ENCODE measurements at places on chromosomes 6 and 20. TPM values are rescaled to one million over a fixed set of nuclear protein-coding genes. Genes with fewer than 3 reads are reported as not detected.
A peak's percentile ranks its signal among the peaks of the same experiment; 100 is the strongest.

DNA sequence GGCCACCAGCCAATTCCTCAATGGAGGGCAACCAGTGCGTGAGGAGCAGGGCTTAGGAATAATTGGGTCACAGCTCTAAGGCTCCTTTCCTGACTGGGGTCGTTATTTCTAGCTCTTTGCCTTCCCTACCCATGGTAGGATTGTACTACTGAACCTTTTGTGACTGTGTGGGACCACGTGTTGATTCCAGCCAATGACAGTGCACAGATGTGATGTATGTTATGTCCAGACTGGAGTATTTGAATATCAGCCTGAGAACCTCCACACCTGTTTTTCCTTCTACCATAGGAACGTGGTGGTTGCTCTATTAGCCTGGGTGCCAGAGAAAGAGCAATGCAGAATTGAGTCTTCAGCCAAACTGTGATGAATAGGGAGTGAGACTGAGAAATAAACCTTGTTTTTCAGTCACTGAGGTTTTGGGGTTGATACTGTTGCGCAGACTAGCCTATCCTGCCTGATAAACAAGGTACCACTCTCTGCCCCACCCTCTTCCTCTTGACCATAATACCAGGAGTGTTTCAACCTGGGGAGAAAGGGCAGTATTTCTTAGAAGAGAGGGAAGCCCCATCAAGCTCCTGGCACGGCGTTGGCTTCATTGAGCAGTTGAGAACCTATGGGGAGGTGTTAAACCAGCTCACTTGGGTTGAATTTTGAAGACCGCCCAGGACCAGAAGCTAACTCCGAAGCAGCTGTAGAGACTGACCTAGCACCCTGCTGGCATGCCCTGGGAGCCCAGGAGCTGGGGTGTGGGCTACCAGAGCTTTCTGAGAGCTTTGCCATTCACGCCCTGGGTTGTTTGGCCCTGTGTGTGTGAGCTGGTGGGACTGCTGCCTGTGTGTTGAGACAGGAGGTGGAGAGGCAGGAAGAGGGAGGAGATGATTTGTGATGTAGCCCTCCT is 105.5 kb upstream of the BACH2 start:
- no peak for DNase-seq

DNA sequence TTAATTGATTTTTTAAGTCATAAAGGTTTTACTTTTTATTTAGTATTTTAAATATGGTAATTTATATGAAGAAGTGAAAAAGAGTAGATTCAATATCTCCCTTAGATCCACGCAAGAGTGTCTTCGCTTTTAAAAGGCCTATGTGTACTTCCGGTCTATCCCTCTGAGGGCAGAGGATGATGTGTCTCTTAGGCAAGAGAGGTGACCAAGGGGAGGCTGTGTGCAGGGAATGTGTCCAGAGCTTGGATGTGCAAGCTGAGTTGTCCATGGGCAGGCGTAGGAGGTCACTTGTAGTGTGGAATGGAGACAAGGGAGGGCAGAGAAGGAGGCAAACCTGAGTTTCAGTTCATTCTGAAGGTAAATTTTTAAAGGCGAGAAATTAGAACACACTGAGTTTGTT is 113.9 kb downstream of the CRYBG1 start:
- no peak for DNase-seq

The RBBP8NL gene
- not detected for total RNA-seq

The HUS1B gene
- total RNA-seq: 3.8 TPM

- DNase-seq: no peak
Measured at GRCh38 chr6:37033819-37034795, 28.7 kb downstream of the FGD2 start.

The SCUBE3 gene
- total RNA-seq: 2.5 TPM

DNA sequence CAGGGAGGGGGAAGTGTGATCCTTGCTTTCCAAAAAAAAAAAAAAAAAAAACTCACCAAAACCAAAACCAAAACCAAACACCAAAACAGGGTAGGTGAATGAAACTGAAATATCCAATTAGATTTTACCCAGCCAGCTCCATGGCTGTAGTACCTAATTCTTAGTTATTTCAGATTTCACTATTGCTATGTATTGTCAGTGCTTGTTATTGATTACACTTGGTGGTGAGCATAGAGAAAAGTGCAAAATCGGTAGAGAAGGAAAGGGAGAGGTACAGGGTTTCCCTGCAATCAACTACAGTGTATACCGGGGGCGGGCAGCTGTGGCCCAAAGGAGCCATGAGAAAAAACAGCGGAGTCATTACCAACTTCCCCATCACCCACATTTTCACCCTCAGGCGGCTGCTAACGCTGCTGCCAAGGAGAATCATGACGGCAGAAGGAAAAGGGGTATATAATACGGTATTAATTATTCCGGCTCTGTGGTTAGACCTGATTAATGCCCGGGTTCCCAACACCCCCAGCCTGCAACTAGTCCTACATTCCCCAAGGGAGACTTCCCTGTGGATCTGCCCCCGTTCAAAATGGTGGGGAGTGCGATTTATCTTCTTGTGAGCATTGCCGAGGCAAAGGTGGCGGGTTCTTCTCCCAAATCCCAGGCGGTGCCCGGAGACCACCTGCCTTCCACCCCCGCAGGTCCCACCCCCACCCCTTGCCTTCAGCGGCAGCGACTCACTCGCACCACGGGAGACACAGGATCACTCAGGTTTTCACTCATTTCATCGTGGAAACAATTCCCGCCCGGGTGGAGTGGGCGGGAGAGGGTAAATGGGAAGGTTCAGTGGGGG is at the start of gene C6orf62:
TSS of gene C6orf62 (minus strand) at position 30 of the 847 bp plus-strand sequence. CDS start 486 bp downstream, outside the sequence.
- DNase-seq: no peak

DNA sequence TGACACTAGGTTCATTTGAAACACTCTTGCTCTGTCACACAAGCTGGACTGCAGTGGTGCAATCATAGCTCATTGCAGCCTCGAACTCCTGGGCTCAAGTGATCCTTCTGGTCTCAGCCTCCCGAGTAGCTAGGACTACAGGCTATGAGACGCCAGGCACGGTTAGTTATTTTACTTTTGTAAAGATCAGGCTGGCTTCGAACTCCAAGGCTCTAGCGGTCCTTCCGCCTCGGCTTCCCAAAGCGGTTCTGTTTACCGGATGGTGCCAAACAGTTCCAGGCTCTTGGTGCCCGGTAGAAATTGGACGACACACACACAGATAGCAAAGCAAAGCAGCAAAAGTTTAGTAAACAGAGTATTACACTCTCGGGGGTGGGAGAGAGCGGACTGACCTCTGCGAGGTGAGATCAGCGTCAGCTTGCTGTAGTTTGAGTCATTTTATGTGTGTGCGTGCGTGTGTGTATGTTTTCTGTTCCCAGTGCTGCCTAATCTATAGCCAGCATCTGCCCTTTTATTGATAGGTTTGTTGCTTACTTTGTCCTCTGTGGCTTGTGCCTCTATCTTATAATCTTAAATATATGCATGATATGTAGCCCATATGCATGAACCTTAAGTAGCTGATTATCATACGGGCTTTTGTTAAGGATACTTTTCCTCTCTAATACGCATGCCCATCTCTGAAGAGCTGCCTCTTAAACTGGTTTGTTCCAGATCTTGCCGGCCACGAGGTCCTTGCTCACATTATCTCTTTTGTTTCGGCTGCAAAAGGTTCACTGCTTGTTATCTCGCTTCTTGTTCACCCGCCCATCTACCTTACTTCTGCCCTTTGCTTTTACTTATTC is 75.2 kb downstream of the OR2B2 start:
- DNase-seq: peak; percentile 51

GRCh38 chr6:1562171-1562955 is 47.4 kb upstream of the FOXC1 start:
- DNase-seq: no peak

DNA sequence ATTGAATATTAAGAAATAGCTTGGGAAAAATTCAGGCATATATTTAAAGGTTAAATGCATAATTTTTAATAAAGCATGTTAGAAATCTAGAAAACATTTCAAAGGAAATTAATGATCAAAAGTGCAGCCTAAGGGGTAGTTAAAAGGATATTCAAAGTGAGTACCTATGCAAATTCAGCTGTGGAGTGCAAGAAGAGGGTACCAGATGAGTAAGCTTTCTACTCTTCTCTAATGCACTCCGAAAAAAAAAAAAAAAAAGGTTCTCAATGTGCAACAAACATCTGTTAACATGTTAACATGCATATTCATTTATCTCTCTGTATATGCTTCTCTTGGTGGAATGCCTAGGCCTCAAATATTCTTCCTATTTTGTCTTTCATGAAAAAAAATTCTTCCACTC is 32.0 kb upstream of the KATNA1 start:
- DNase-seq: no peak

The PI3 gene
- total RNA-seq: not detected

- DNase-seq: no peak
Measured at GRCh38 chr6:53584726-53585125, 39.8 kb upstream of the GCLC start.

The GJA10 gene
- total RNA-seq: not detected

The HDGFL1 gene
- total RNA-seq: not detected

The LPA gene
- 4.4 TPM for total RNA-seq

The SNAP25 gene
- 79.8 TPM for total RNA-seq

DNA sequence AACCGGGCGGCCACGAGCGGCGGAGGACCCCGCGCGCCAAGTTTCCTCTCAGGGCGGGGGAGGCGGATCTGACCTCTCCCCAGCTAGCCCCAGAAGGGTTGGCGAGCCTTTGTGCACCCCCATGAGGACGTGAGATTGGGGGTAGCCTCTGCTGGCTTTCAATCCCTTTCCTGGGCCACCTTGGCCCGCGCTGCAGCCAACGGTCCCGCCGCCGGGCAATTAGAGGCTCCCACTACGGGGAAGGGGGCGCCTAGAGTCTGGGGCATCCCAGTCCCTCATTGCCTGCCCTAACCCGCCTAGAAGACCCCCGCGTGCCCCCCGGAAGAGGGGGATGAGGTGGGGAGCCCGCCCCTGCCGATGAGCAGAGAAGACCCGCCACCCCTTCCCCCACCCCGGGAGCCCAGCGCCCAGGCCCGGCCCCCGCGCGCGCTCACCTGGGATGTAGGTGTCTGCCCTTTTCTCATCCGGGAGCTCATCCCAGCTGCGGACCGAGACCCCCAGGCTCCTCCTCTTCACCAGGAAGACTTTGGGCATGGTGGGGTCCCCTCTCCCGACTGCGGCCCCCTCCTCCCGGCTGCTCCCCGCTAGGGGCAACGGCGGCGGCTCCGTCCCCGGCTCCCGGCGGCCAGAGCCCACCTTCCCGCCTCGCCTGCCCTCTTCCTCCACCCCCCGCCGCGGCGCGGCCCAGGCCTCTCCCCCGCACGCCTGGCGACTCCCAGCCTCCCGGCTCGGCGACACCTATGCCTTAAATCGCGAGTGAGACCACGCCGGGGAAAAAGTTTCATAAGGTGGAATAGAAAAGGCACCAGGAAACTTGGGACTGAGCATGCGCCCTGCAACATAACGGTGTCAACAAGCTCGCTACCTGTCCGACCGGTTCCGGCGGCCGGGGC is at the start of gene OVOL2:
TSS of gene OVOL2 (minus strand) at position 816 of the 893 bp plus-strand sequence. CDS start at position 534, 282 bp downstream.
- DNase-seq: no peak

DNA sequence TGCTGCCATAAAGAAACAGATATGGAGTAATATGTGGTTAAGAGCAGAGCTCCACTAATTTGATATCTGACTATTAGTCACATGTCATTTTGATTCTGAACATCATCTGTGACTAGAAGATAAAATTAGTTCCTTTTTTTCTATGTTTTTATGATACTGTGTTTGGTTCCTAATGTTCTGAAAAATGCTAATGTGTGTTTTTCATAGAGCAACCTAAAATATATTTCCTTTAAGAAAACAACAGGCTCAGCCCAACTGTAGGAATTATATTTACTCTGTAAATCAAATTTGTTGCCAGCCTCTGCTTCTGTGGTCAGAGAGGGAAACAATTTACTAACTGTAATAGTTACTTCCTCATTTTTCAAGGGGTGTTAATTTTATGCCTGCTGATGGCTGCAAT is 33.3 kb upstream of the TXLNB start:
- no peak for DNase-seq

- DNase-seq: no peak
Measured at GRCh38 chr6:118801257-118801656, 92.7 kb upstream of the ASF1A start.

DNA sequence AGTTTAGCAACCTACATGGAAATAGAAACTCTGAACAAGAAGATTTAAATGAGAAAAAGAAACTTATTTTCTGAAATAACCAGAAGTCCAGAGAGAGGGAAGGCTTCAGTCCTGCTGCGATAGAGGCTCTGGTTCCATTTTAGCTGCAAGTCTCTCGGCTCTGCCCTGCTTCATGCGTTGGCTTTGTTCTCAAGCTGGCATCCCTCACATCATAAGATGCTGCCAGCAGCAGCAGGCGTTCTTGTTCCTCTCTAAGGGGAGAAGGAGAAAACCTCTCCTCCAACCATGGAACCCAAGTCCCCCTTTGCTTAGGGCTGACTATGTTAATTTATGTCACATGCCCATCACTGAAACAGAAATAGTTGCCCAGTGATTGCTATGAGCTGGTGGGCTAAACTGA is 46.4 kb upstream of the PMEPA1 start:
- no peak for DNase-seq

DNA sequence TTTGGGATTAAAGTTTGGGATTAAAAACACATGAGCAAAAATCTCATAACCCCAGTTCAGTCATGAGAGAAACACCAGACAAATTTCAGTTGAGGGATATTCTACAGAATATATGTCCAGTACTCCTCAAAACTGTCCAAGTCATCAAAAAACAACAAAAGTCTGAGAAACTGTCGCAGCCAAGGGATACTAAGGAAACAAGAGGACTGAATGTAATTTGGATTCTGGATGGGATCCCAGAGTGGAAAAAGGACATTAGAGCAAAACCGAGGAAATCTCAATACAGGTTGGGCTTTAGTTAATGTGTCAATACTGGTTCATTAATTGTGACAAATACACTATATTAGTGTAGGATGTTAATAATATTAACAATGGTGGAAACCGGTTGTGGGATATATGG is 219.3 kb downstream of the BCKDHB start:
- DNase-seq: no peak

GRCh38 chr6:142417331-142417750 is 115.5 kb downstream of the ADGRG6 start:
- no peak for DNase-seq

DNA sequence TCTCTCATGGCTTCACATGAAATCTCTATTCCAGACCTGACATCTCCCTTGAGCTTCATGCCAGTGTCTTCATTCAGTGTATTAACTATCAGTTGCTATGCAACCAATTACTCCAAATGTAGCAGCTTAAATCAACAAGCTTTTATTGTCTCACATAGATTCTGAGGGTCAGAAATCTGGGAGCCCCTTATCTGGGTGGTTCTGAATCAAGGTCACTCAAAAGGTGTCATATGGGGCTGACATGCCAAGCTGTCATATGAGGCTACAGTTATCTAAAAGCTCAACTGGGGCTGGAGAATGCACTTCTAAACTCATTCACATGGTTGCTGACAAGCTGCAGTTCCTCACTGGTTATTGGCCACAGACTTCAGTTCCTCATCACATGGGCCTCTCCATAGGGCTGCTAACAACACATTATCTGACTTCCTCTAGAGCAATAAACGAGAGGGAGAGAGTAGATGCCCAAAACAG is 7.3 kb upstream of the CGA start:
- no peak for DNase-seq

DNA sequence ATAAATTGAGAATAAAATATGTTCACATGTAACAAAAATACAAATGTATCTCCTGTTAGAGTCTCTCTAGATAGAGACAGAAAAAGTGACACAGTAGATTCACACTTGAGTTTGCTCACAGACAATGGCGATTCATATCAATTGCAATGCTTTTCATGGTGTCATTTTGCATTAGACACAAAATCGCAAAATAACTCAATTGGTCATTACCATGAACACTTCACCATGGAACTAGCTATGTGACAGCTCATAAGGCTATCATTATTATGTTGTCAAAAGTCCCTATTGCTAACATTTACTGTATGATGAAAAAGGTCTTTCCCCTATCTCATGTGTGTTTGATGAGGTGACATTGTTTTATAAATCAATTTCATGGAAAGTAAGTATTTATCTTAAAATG is 249.5 kb upstream of the AGPAT4 start:
- no peak for DNase-seq

The BTN2A1 gene
- 14.1 TPM for total RNA-seq

- no peak for DNase-seq
Measured at GRCh38 chr6:46102123-46102522, 27.7 kb upstream of the ENPP4 start.
